ENCODE measurements at places on chromosomes 7 and 10.

DNA sequence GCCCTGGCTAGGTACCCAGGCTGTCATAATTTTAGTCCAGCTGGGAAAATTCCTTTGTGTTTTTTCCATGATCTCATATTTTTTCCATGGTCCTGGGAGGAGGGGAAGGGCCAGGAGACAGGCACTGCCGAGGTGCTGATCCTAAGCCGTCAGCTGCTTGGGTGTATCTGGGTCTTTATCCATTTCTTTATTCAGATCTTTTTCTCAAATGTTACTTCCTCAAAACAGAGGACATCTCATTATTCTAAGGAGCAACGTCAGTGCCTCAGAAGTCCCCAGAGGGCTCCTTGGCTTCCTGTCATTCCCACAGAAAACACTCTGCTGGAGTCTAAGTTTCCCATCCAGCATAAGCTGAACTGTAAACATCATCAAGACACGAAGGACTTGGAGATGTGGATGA lies 2.8 kb upstream of the OR6V1 start:
- no peak for DNase-seq

- DNase-seq, result no peak
Observed at GRCh38 chr10:70600512-70601395, 1.8 kb downstream of the PRF1 start.

- no peak for DNase-seq
Observed at GRCh38 chr7:159034394-159034793, 110.3 kb downstream of the VIPR2 start.

DNA sequence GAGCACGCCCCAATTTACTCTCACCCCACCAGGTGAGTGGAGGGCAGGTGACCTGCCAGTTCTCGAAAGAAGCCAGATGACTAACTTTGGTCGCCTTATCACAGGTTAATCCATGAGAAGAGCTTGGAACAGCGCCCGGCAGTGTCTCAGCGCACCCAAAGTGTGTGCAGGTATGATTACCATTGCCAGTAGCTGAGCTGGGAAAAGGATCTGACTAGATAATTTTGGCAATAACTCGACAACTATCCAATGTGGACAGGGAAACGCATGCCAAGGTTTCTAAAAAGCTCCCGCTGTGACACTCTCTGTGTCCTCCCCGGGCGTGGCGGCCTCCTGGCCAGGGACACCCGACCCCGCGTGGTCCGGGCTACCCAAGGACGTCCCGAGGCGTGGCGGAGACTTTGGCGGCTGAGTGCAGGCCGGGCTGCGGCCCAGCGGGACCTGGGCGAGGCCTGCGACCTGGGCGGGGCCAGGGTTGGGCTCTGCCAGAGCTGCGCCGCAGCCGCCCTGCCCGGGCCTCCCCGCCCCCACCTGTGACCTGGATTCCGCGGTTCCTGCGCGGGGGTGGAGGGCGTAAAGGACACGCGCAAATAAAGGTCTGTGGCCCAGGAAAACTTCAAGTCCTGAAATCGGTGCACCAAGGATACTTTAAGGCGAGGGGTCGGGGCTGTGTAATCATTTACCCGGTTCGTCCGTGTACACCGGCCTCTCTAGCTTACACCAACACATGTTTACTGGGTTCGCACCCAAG lies 13.7 kb upstream of the WAPL start:
- DNase-seq, result no peak

DNA sequence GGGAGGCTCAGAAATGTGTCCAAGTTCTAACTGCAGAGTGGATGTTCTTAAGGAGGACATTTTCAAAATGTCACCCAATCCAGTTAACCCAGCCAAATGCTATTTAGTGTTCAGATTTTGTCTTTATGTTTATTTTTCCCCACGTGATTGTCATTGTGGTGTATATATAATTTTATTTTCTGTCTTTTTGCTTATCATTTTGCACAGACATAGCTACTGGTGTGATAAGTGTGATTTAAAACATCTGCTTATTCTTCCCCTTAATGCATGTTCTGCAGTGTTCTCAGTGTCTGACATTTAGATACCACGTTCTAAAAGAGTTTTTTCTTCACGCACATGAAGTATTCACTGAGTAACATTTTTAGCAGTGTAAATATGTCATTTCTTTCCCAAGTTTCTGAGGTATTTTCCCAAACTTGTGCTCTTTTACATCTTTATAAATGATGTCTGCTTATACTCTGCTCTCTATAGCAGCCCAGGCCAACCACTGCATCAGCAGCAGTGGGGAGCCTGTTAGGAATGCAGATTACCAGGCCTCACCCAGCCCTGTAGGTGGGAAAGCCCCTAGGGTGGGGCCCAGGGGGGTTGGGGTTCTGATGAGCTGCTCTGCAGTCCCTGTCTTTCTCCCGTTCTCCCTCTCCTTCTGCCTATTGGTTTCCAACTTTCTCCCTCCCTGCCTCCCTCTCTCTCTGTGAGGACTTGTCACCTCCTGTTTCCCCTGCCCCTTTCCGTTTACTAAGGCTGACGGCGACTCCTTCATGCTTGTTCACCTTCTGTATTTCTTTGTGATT lies 20.8 kb downstream of the ADCY1 start:
- no peak for DNase-seq

- no peak for DNase-seq
Observed at GRCh38 chr10:49212783-49213182, 24.6 kb upstream of the TMEM273 start.

- DNase-seq, result no peak
Observed at GRCh38 chr10:116124777-116125176, 148.2 kb downstream of the GFRA1 start.

DNA sequence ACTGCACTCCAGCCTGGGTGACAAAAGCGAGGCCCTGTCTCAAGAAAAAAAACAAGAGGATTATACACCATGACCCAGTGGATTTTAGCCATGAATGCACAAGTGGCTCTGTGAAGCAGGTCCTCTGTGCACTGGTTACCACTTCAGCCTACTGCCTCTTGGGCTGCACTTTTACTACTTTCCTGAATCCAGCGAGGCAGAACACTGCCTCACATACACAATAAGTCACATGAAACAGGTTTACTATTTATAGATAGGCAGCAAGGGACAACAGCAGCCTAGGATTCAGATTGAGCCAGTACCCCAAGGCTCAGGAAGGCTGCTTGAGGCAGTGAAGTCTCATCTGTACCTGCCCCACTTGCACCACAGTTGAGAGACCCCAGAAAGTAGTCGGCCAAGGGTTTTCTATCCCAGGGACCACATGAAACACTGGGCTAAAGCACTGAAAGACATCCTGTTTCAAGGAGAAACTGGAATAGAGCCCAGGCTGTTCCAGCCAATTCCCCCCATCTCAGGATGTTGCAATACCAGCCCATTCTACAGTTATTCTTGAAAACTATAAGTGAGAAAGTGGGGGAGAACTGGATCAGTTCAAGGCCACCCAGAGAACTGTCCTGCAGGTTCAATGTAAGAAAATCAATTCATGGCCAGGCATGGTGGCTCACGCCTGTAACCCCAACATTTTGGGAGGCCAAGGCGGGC lies 10.3 kb upstream of the OGDH start:
- no peak for DNase-seq

GRCh38 chr10:108544500-108545120 lies 1378.7 kb downstream of the XPNPEP1 start:
- DNase-seq, result no peak

DNA sequence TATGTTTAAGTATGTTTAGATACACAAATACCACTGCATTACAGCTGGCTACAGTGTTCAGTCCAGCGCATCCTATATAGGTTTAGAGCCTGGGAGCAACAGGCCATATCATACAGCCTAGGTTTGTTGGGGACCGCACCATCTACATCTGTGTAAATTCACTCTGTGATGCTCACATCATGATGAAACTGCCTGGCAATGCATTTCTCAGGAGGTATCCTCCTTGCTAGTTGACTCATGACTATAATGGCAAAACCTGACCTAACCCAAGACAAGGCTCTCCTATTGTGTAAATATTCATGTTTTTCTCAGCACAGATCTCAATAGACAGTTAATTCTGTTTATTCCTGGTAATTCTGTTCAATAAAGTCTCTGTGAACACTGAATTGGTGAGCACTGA lies 240.7 kb upstream of the PFKP start:
- DNase-seq, result no peak
